Breast epithelium (tissue), 4 donors: ENCODE measurements at places on chromosomes 12 and 14.

GRCh38 chr14:38867561-38868150 is 235.4 kb downstream of the SEC23A start:
- peak; percentile 52 for DNase-seq

- DNase-seq, result no peak
These were observed 15.2 kb downstream of the PLD4 start for GRCh38 chr14:104939666-104940410.

- DNase-seq, result no peak
These were observed 68.6 kb upstream of the USP15 start for GRCh38 chr12:62191491-62192179.

DNA sequence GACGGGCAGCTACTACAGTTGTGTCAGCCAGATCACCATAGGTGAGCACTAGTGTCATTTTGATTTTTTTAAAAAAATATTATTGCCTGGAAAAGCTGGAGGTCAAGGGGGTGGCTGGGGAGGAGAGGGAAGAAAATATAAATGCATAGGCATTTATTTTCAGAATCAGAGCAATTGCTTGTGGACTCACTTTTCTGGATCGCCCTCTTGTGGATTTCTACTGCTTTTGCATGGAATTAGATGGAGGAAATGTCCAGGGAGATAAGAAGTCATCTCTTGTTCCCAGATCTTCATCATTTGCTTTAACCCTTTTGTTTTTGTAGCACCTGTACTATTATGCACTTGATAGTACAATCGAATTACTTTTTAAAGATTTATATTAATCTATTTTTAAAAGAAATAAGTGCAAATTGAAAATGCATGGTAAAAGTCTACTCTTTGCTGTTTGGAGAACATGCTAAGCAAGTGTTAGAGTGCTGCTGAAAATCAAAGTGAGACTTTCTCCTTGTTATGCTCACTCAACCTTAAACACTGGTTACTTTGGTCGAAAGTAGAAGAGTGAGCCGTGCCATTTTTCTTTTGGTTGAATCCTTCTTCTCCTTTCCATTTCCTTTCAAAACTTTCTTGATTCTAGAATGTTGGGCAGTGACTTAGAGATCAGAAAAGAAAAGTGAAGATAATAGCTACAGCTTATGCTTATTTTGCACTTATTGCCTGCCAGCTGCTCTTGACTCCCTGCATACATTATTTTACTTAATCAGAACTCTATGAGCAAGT is 60.6 kb upstream of the ANO4 start:
- no peak for DNase-seq

- no peak for DNase-seq
These were observed 44.7 kb upstream of the MDM1 start for GRCh38 chr12:68376901-68377300.

DNA sequence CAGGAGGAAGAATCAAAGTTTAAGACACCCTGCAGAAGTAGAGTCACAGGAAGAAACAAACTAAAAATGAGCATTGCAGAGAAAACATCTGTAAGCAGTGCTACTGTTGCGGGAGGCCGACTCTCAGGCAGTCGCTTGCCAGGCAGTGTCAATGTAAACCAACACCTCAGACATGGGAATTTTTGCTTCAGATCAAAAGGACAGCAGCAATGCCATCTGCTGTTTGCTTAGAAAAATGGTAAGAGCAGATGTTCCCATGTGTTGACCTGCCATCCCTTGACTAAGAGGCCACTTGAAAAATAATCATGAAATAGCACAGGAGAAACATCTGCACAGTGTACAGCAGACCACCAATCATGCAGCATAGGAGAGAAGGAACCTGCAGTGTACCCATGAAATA is 196.6 kb downstream of the SLC25A21 start:
- no peak for DNase-seq

- DNase-seq, result no peak
These were observed 45.3 kb upstream of the STAC3 start for GRCh38 chr12:57296291-57296690.

DNA sequence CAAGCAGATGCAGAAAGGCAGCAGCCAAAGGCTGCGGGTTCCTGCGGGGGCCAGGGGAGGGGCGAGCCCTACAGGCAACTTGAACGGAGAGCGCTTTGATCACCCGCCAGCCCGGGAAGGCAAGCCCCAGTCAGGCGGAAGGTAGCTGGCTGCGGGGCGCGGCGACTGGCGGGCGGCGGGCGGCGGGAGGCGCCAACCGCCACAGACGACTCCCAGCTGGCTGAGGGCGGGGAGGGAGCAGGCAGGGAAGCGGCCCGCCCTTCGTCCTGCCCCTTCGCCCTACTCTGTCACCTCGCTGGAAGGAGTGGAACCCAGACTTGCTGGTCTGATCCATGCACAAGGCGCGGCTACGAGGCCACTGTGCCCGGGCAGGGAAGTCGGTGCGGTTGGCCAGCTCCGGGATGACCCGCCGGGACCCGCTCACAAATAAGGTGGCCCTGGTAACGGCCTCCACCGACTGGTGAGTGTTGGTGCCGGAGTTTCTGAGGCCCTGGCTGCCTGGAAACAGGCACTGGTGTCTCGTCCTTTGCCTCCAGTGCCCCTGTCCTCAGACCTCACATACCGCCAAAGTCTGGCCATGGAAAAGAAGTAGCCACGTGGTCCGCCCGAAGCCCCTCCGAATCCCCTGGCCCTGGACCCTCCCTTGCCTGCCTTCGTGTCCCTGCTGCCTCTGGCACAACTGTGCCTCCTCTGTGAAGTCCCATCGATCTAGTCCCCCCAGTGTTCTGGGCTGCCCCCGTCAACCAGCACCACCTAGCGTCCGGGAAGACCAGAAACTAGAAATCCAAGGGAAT is 15.4 kb upstream of the CARMIL3 start:
- DNase-seq, result peak; percentile 78
